ENCODE measurements at places on chromosomes 7 and 10.

DNA sequence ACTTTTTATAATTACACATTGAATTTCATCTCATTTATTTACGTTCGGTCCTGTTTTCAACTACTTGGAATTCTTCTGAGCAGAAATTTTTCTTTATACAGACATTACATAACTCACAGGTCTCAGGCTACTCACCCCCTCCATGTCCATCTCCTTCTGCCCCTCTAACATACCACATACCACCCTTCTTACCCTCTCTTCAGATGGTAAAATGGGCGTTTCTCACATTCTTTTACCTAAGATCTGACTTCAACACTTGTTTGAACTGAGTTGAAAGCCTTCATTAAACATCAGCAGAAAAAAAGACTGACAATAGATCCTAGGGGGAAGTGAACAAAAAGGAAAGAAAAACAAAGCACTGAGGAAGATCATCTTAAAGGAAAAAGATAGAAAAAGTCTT, 309.7 kb downstream of the CTNNA3 start:
- no peaks in the 10 kb centered on the region for H3K36me3 ChIP-seq
- no peak for DNase-seq
- H3K4me3 ChIP-seq = no peak overlapping the region
- no peaks in the 10 kb centered on the region for H3K27me3 ChIP-seq
- no peak overlapping the region for H3K27ac ChIP-seq
- H3K4me1 ChIP-seq = no peaks in the 10 kb centered on the region

DNA sequence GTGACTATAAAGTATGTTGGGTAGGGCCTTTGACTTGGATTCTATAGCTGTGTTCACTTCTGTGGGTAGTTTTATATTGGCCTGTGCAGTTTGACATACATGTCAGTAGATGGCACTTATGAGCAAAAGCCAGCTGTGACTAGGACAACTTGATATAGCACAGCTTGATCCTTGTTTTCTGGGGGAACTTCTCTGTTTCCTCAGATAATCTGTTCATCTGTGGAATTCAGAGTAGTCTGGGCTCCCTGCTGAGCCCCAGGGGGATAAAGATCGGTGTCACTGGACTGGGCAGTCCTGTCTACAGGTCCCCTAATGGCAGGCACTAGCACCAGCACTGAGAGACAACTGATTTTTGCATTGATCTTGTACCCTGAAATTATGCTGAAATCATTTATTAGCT, 25.4 kb downstream of the CYP2C9 start:
- peak; percentile 99 for DNase-seq
- no peaks in the 10 kb centered on the region for H3K36me3 ChIP-seq
- no peak overlapping the region for H3K27ac ChIP-seq
- no peak overlapping the region for H3K4me3 ChIP-seq
- no peaks in the 10 kb centered on the region for H3K27me3 ChIP-seq
- H3K4me1 ChIP-seq = no peaks in the 10 kb centered on the region

- no peak overlapping the region for H3K27ac ChIP-seq
- no peak for DNase-seq
- no peaks in the 10 kb centered on the region for H3K4me1 ChIP-seq
- H3K4me3 ChIP-seq = no peak overlapping the region
- H3K36me3 ChIP-seq = no peaks in the 10 kb centered on the region
- H3K27me3 ChIP-seq = no peaks in the 10 kb centered on the region
These were observed 92.9 kb downstream of the XRCC2 start for GRCh38 chr7:152583006-152583405.

- peak; percentile 72 for DNase-seq
- peaks cover 3% of the 10 kb centered on the region for H3K4me1 ChIP-seq
- H3K27ac ChIP-seq = no peak overlapping the region
- H3K4me3 ChIP-seq = no peak overlapping the region
- H3K27me3 ChIP-seq = no peaks in the 10 kb centered on the region
- H3K36me3 ChIP-seq = no peaks in the 10 kb centered on the region
These were observed 312.0 kb upstream of the FZD1 start for GRCh38 chr7:90951986-90952954.

DNA sequence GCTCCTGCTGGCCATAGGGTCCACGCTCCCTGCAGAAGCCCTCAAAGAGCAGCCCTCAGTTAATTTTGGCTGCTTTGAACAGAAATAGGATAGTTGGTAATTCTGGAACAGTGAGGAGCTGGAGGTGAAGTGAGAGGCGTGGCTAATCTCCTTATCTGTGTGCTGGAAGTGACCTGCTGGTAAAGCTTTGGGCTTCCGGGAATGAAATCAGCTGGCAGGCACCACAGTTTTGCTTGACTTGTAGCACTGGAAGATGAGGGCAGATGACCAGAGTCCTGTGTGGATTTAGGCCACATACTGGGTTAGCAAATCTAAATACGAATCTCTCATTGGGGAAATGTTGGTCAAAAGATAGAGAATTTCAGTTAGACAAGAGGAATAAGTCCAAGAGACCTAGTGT, 10.2 kb downstream of the ATP6V0E2 start:
- no peaks in the 10 kb centered on the region for H3K36me3 ChIP-seq
- no peaks in the 10 kb centered on the region for H3K27me3 ChIP-seq
- H3K4me1 ChIP-seq = no peaks in the 10 kb centered on the region

GRCh38 chr10:62618576-62619412, 185.7 kb upstream of the ADO start:
- H3K36me3 ChIP-seq = no peaks in the 10 kb centered on the region
- H3K27me3 ChIP-seq = no peaks in the 10 kb centered on the region
- H3K4me1 ChIP-seq = no peaks in the 10 kb centered on the region
- H3K27ac ChIP-seq = no peak overlapping the region
- no peak overlapping the region for H3K4me3 ChIP-seq

DNA sequence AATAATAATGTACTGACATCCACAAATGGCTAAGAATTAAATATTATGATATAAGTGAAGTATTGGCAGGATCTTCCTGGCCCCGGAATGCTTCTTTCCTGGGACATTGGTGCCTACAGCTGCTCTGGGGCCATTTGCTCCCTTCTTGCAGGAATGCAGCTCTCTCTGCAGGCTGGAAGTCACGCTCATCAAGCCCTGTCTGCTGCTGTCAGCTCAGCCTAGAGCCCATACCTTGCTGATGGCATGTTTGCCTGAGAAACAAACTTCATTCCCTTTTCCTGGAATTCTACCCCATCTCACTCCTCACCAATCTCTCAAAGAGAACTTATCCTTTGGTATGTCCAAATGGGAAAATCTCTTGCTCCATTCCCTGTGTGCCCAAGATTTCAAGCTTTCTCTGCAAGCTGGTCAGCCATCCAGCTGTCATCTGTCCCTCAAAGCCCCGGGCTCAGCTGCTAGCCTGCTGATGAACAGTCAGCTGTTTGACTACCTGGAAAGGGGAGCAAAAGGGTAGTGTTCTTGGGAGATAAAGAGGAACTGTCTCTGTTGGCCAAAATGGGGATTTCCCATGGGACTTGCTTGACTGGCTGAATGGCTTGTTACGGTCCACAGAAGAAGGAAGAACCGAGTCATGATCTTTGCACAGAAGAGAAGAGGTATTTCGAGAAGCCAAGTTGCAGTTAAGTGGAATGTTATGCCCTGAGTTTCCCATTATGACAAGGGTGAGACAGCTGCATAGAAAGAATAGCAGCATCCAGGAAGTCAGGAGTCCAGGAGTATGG, 12.0 kb upstream of the RASSF4 start:
- H3K27me3 ChIP-seq = no peaks in the 10 kb centered on the region
- H3K4me1 ChIP-seq = peaks cover under 1% of the 10 kb centered on the region
- H3K27ac ChIP-seq = no peak overlapping the region
- no peak overlapping the region for H3K4me3 ChIP-seq
- DNase-seq = peak; percentile 37
- H3K36me3 ChIP-seq = no peaks in the 10 kb centered on the region

DNA sequence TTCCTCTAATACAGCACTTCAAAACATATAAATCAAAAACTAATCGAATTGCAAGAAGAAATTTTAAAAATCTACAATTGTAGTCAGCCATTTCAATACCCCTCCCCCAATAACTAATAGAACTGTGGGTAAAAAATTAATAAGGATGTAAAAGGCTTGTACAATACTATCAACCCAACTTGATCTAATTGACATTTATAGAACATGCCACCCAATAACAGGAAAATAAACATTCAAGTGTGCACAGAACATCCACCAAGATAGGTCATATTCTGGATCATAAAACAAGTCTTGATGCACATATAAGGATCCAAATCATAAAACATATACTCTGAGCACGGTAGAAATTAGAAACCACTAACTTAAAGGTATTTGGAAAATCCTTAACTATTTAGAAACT, 4.0 kb upstream of the GPAM start:
- H3K4me1 ChIP-seq = peaks cover 2% of the 10 kb centered on the region
- no peak for DNase-seq

DNA sequence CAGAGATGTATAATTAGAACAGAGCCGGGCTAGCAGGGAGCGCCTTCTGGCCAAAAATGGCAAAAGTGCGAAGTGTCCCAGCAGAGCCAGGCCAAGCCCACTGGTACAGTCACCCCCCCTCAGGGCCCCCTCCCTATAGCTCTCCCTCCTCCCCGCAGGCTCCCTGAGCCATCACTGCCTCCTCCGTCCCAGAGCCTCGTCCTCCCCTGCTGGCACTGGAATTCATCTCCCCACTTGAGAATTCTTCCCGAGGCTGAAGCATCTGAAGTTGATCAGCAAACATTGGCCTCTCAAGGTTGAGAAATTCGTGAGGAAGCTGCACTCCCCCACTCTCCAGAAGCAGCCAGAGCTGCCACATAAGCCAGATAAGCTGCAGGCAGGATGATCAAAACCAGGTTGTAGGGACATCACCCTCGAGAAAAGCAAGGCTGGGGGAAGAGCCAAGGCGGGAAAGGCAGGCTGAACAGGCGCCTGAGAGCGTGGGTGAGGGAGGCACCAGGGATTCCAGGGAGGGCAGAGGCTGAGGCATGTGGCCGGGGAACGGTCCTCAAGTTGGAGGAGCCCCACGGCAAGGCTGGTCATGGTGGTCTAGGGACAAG, 23.4 kb downstream of the CAMK2G start:
- H3K27ac ChIP-seq = peak overlapping the region; percentile 25
- peak; percentile 92 for DNase-seq
- H3K4me1 ChIP-seq = peaks cover 6% of the 10 kb centered on the region
- H3K4me3 ChIP-seq = no peak overlapping the region
- peaks cover 7% of the 10 kb centered on the region for H3K36me3 ChIP-seq

DNA sequence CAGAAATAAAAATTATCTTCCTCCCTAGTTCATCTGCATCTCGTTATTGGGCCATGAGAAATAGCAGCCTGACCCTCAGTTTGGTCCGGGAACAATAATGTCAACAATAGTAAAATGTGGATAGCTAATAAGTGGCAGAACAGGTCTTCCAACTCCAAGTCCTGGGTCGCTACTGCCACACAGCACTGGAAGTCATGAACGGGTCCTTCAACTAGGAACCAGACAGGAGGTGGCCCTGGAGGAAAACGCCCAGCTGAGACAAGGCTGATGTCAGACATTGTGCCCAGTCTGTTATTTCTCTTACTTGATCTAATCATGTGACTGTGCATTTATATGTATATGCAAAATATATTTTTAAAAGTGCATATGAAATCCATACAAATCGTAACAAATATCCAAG, 51.8 kb downstream of the PYROXD2 start:
- H3K27ac ChIP-seq = no peak overlapping the region
- H3K4me3 ChIP-seq = no peak overlapping the region
- no peaks in the 10 kb centered on the region for H3K27me3 ChIP-seq
- H3K36me3 ChIP-seq = no peaks in the 10 kb centered on the region
- DNase-seq = no peak

Measured in mesendoderm (in vitro differentiated cells).